CD4-positive, alpha-beta T cell treated with Interferon gamma for 1 hour (primary cell): ENCODE measurements at places on chromosomes 3 and 15.

GRCh38 chr3:39879581-39879980, 70.2 kb downstream of the MYRIP start:
- DNase-seq = no peak

DNA sequence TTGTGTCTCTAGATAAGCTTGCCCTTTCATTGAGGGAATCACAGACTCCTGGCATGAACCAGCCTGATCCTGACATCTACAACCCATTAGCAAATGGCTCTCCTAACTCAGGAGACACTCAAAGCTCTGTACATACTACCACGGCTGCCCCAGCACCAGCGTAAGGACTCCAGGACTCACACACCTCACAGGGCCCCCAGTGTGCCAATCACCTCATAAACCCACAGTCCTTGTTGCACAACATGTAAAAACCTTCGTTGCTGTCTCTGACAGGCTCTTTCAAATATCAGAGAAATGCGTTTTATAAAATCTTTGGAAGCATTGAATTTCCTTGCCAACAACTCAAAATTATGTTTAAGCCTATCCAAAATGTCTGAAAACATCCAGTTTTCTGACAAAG, 7.3 kb downstream of the FYCO1 start:
- no peak for DNase-seq

DNA sequence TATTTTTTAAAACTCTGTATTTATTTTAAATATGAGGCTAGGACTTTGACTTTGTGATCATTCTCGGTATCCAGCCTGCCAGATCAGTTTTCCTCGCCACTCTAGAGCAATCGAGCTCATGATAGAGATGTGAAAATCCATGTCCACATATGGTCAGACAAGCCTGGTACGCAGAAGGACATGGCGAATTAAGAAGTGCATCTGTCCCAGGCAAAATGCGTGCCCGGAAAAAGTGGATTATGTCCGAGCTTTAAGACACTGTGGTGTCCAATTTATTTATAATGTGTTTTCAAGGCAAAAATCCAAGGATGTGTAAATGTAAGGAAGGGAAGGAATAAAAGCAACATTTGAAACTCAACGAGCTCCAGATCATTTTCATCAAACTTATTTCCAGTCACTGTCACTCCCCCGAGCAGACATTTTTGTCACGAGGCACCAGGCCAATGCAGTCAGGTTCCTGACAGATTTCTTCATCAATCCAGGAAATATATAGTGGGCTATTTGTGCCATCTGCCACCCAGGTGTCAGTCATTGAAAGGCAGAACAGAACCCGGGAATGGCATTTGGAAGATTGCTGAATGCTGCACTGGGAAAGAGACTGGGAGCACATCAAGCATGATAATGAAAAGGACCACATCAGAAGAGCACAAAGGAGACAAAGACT, 825.7 kb downstream of the SQOR start:
- DNase-seq = no peak

DNA sequence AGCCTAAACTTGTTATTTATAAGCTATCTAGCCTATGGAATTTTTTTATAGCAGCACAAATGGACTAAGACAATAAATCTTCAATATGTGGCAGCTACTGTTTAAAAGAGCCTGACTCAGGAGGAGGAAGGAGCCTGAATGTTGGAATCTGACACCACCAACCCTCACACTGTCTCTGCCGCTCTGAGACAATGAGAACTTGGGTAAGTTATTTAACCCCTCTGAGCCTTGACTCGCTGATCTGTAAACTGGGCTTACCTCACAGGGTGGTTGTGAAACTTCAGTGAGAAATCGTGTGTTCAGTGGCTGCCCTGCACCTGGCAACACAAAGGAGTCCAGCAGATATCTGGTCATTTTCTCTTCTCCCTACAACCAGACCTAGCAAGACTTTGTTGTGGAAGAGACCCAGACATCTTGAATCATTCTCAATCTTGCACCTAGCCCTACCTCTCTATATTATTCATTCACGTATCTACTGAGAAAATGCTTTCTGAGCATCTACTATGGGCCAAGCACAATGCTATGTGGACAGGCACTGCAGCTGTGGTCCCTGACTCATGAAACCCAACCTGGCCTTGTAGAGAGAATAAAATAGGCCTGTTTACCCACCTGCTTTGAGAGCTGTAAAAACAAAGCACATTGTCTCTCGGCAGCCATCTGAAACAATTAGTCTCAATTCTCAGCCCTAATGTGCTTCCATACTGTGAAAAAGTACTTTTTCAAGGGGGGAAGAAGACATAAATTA, 81.9 kb upstream of the SLC25A36 start:
- no peak for DNase-seq

GRCh38 chr3:184176377-184177330, 2.0 kb downstream of the AP2M1 start:
- DNase-seq = no peak

- DNase-seq = no peak
These were observed 16.0 kb upstream of the PSMD6 start for GRCh38 chr3:64039332-64039731.

- DNase-seq = no peak
These were observed 428.0 kb downstream of the ROBO1 start for GRCh38 chr3:79339846-79340245.

DNA sequence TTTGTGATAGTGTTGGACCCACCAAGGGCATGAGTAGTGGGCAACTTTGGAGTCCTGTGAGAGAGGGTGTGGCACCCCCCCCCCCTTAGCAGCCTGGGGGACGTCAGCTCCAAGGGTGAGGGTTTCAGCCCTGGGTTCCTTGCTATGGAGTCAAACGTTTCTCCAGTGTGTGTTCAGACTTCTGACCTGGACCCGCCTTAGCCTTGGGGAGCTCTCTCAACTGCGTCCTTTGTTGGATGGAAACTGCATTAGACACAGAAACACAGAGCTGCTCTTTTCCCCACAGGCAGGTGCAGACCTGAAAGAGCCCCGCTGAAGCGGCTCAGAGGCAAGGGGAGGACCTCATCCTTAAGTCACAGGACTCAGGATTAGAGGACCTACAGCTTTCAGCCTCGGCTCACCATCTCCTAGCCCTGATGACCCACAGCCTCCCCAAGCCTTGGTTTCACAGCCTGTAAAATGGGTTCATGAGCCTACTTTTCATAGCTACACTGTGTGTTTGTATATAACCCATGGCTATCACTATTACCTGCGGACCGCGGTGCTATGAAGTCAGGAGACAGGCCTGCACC, 19.9 kb downstream of the ZNF710 start:
- DNase-seq = no peak

- DNase-seq = no peak
These were observed 35.0 kb downstream of the PLOD2 start for GRCh38 chr3:146125951-146126350.

DNA sequence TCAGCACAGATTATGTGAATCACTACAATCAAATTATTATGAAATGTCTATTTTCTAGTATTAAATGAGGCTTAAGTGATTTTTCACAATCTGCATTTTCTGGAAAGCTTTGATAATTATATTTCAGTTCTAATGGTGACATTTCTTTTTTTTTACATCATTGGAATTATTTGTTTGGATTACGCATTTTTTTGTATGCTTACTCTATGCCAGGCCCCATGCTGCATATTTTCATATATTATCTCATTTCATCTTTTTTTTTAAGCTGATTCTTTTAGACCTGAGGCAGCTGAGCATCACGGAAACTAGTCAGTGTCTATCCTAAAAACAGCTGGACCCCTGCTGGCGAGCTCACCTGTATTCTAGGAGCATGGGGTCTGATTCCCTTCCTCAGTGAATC, 31.1 kb downstream of the SLCO3A1 start:
- no peak for DNase-seq

GRCh38 chr3:39716849-39717248, 92.6 kb upstream of the MYRIP start:
- DNase-seq = no peak

GRCh38 chr3:58009749-58010535, 1.7 kb downstream of the FLNB start:
- DNase-seq = no peak

GRCh38 chr3:77682162-77682561, 642.3 kb downstream of the ROBO2 start:
- DNase-seq = no peak

- DNase-seq = peak; percentile 23
These were observed 120.5 kb downstream of the XXYLT1 start for GRCh38 chr3:195150181-195151118.

GRCh38 chr3:98917608-98918007, 16.1 kb upstream of the DCBLD2 start:
- no peak for DNase-seq

GRCh38 chr3:197000211-197000610, 29.4 kb downstream of the MELTF start:
- no peak for DNase-seq

DNA sequence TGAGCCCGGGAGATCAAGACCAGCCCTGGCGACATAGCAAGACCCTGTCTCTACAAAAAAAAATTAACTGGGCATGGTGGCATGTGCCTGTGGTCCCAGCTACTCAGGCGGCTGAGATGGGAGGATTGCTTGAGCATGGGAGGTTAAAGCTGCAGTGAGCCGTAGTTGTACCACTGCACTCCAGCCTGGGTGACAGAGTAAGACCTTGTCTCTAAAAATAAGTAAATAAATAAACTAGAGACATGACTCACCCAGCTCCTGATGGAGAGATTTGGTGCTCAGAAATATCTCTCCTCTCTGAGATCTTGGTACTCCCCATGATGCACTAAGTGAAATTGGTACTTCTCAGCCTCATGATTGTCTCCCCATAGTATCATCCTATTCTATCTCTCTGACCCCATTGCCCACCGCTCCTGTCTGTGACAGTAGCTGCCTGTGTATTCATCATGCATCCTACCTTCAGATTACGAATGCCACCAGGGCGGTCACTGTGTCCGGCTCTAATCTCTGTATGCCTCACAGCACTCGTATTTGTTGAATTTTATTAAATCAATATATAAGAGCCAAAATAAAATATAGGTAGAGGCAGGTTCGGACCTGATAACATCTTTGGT, 50.9 kb downstream of the ABHD2 start:
- no peak for DNase-seq

GRCh38 chr15:74311734-74312444, 55.6 kb downstream of the CYP11A1 start:
- no peak for DNase-seq

GRCh38 chr3:114789803-114790202, 357.3 kb downstream of the ZBTB20 start:
- no peak for DNase-seq

DNA sequence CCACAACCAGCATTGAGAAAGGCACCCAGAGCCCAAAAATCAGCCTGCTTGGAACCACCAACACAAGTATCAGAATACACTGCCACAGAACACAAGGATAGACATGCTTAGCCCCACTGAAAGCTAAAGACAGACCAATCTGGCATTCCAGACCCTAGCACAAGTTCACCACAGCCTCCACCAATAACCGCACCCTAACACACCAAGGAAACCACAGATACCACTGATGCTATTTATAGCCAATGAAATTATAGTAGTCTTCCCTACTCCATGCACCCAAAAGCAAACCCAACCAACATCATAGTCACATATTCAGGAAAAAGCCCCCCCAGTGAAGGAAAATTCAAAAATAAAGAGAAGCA, 83.9 kb upstream of the STT3B start:
- no peak for DNase-seq

DNA sequence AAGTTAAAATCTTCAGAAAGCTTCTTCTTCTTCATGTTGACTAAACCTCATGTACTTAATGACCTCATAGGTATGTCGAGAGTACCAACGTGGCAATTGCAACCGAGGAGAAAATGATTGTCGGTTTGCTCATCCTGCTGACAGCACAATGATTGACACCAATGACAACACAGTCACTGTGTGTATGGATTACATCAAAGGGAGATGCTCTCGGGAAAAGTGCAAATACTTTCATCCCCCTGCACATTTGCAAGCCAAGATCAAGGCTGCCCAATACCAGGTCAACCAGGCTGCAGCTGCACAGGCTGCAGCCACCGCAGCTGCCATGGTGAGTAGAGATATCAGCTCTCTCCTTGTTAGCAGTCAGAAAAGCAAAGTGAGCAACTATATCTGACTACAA, 176.5 kb downstream of the MBNL1 start:
- DNase-seq = no peak

- no peak for DNase-seq
These were observed 77.6 kb downstream of the MAGI1 start for GRCh38 chr3:65961128-65961527.

DNA sequence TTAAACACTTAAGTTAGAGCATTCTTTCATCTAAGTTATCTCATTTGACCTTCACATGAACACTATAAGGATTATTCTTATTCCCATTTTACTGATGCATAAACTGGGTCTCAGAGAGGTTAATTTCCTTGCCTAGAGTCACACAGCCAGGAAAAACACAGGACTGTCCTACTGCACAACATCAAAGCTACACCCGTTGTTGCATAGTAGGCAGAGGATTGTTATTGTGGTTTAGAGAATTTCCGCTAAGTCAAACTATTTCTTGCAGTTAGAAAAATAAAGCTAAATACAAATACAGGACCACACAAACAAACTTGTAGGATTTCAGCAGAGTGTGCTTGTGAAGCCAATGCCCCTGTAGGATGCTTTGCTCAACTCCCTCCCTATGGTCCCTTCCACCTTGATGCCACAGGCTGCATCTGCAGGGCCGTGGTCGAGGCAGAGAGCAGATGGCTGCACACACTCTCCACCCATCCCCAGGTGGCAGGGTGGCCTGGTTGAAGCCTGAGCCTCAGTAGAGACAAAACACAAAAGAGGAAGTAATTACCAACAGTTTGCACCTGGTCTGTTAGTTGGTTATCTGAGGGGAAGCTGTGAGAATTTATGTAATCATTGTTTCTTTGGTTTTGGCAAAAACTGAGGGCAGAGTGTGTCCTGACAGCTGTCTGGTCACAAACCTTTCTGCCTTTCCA, 41.1 kb upstream of the SKOR1 start:
- DNase-seq = peak; percentile 75

DNA sequence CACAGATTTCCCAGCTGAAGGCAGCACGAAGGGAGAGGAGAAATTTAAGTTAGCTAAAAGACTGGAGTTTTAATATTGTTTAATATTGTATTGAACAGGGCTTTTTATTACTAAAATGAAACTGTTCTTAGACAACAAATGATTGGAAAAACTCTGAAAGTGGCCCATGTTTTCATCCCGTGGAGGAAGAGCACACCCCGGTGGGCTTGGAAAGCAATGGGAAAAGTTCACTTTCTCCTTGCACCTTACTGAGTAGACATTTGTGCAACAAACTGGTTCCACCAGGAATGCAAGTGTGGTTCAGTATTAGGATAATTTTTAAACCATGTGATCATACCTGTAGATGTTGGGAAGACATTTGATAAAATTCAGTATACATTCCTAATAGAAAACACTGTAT, 8.2 kb upstream of the ESYT3 start:
- no peak for DNase-seq
